ENCODE measurements at places on chromosomes 4 and X.
A peak's percentile ranks its signal among the peaks of the same experiment; 100 is the strongest.

- DNase-seq, result no peak
Measured at GRCh38 chrX:141469469-141469868, 115.1 kb downstream of the SPANXA1 start.

DNA sequence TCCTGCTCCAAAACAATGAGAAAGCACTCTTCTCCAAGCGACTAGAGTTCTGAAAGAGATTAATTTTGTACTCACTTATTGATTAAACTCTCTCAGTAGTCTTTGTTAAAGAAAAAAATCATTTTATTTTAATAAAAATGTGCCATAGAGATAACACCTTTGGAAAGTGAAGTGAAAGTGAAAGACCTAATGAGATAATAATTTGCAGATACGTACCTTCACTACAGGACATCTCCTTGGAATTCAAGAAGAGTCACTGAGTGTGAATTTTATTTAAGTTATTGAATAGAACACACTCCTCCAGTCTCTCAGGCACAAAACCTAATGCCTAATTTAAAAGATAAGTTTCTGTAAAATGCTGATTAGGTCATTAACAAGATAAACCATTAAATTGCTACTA is 1070.6 kb upstream of the GRID2 start:
- no peak for DNase-seq

- DNase-seq, result no peak
Measured at GRCh38 chrX:134461437-134461836, 1.5 kb downstream of the HPRT1 start.

GRCh38 chrX:41303013-41303412 is 30.9 kb upstream of the DDX3X start:
- DNase-seq, result no peak

DNA sequence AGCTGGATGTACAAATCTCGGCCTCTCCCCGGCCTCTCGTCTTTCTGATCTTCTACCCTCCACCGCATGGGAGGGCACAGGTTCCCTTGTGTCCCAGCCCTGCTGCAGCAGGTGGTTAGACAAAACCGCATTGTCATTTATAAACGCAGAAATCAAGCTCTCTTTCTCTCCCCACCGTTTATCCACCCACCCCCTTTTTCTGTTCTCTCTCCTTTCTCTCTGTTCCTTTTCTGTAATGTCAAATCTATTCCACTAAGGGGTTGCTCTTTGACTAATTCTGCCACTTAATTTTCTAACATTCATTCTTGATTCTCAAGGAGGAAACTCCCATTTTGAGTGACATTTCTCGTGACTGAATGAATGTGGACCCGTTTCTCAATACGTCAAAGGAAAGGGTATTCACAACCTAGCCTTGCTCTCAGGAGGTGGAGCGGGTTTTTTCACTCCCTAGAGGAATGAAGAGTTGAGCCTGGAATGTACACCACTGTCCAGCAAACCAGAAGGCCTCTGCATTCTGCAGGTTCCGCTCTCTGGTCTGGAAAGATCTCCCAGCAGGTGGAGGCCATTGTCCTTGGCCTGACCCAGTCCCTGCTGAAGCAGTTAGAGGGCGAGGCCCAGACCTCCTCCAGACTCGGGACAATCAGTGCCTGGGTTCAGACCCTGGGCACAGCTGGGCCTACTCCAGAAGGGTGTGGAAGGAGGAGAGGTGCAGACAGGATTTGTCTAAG is 70.9 kb upstream of the ENPP6 start:
- no peak for DNase-seq

- no peak for DNase-seq
Measured at GRCh38 chr4:138602664-138603063, 360.5 kb upstream of the SLC7A11 start.

- DNase-seq, result no peak
Measured at GRCh38 chrX:141673946-141674345, 24.6 kb downstream of the SPANXD start.

GRCh38 chr4:40630335-40631021 is 814 bp upstream of the RBM47 start:
- DNase-seq, result no peak

DNA sequence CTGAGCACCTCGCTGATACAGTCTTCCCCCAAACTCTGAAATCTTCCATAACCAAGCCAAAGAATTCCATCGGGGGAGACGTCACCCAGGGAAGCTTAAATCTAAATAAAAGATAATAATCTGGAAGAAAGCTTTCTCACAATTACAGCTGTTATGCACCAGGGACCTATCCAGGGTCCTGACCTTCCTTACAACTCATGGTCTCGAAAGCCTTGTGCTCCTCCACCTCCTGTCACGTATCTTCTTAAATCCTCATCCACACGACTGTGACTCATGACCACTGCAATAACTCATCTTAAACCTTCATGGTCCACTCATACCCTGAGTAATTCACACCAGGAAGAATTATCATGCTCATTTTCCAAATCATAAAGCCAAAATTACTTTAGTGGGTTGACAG is 166.8 kb upstream of the FRG1 start:
- no peak for DNase-seq

DNA sequence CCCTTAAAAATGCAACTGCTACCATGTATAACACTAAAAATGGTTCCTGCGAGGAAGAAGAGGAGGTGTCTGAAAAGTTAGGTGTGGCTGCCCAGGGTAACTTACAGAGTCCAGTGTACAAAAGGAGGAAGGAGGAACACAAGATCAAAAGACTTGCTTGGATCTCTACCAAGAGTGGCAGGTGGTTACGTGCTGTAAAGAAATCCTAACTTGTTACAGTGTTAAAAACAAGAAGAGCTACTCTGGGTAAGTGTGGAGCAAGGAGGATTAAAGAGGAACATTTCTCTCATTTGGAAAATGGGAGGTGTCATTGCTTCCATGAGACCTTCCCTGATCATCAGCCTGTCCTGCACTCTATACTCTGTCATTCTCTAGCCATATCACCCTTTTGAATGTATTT is 242.0 kb downstream of the PTTG2 start:
- DNase-seq, result no peak

- DNase-seq, result peak; percentile 7
Measured at GRCh38 chr4:158769175-158769921, 522 bp downstream of the FNIP2 start.

DNA sequence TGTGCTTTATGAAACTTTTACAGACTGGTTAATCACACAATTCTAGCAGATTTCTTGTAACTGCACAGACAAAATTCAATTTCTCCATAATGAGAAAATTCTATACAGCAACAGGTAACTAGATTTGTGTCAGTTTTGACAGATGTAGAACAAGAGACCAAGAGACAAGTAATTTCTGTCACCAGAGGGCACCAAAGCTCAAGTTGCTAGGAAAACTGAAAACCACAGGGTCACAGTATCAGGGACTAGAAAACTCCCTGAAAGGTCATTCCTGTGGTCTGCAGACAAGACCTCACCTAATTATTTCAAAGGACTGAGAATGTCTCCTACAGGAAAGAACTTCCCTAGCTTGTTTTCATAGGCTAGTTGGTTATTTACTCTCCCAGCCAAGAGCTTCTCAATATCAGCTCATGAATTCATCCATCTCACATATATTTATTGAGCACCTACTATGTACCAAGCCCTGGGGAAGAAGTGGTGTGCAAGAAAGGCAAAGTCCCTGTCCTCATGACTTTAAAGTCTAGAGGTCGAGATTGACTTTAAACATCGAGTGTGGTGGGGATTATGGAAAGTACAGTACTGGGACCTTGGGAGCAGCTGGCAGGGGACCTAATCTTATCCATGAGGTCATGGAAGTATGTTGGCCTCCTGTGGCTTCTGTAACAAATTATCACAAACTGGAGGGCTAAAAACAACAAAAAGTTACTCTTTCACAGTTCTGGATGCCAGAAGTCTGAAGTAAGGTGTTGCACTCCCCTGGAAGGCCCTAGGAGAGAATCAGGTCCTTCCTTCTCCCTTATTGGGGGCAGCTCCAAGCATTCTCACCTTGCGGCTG is 47.8 kb upstream of the SETD7 start:
- DNase-seq, result no peak

- no peak for DNase-seq
Measured at GRCh38 chr4:104942990-104943743, 203.5 kb upstream of the TET2 start.

- DNase-seq, result no peak
Measured at GRCh38 chr4:183436417-183436816, 8.0 kb upstream of the CDKN2AIP start.

GRCh38 chrX:3435057-3435456 is 88.6 kb upstream of the MXRA5 start:
- DNase-seq, result no peak

Data from stimulated activated CD8-positive, alpha-beta memory T cell treated with anti-CD3 and anti-CD28 coated beads, Interleukin-4, amount 100 ng/mL, for 24 hours (primary cell).